DMS 273 treated with DMSO at 0.1 percent for 48 hours (cell line): ENCODE measurements at places on chromosomes 2 and 18.

DNA sequence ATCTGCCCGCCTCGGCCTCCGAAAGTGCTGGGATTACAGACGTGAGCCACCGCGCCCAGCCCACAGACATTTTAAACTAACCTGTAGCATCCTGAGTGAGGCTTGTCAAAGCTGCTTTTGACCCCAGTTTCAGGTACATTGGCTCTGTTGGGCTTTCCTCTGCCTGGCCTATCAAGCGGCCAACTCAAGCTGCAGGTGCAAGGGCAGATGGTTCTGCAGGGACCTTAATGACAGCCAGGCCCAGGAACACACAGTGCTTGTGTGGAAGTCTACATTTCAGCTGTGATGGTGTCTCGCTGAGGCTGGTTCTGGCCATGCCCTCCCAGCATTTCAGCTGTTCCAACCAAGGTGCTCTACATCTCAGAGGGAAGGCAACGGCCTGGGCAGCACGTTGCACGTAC, 18.4 kb downstream of the INPP4A start:
- DNase-seq: no peak

DNA sequence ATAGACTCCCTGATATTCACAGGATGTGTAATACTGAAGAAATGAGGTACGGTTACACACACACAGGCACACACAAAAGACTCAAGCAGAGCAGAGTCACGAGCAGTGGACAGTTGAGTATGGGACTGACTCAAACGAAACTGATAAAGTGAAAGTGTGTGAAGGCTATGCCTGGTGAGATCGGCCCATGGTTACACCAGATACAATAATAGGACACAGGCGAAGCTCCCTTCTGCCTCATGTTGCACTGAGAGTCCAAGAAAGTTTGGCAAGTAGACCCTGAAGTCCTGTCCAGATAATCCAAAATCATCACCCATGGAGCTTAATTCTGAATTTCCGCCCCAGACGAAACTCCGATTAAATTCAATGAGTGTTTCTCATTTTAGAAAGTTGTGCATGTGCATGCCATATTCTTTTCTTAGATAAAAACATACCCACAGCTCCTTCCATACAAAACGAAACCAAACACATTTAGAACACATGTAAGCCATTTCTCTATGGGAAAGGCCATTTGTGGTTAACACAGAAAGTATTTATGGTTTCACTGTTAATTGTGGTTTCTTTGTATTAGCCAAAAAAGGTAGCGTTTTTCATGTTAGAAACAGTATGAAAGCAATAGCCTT, 567.6 kb downstream of the PLCL1 start:
- no peak for DNase-seq

GRCh38 chr2:82320296-82320695, 2015.7 kb upstream of the LRRTM1 start:
- no peak for DNase-seq

DNA sequence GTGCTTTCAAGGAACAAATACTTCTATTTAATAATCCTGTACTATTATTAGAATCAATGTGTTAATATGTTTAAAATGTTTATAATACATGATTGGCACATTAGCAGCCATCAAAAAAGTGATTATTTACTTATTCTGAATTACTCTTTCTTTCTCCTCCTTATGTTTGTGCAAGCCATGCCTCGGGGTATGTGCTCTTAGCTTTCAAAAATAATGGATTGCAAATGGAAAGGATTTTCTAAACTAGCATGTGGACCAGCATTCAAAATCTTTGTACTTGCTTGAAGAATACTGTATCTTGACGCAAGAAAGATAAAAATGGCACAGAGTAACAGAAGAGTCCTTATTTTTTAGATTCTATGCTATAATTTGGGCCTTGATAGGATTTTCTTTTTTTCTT, 156.5 kb downstream of the CDH7 start:
- no peak for DNase-seq

- no peak for DNase-seq
Observed at GRCh38 chr2:2892378-2892777, 485.2 kb downstream of the EIPR1 start.

DNA sequence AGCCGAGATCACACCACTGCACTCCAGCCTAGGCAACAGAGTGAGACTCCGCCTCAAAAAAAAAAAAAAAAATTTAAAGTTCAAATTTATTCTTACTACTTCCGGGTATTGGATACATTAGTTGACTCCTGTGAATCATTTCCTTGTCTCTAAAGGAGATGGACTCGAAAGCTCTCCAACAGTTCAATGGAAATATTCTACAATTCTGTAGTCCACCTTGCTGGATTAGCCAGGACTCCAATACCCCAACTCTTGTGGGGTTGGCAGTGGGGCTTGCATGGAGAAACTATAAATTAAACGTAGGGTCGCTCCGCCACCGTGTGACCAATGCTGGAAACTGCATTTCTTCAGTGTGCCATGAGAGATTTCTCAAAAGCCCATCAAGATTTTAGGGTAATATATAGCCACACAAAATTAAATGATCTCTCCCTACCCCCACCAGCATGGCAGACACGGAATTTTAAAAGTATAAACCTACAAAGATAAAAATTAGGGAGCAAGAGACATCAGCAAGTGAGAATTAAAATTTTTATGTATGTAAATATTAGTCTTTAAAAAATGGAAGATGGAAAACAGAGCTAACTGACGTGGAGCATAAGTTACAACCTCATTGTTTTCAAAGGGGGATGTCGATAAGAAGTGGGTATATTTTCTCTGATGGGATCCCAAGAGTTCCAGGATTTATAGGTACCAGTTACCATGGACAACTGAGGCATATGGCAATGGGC, 27.8 kb upstream of the GAREM2 start:
- no peak for DNase-seq

DNA sequence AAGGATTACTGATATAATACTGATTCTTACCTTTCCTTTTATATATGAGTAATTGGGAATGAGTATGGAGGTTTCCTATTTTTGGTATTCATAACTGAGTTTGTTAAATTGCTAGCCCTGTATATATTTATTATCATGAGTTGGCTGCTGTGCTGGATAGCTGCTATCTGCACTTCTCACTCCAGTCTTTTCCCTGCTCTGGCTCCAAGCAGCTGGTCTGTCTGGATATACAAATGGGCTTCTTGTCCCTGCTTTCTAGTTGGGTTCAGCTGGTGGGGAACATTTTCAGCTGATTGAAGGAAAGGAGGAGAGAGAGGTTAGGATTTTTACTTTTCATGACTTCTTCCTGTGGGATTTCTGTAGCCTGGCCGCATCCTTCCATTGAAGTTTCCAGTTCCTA, 41.2 kb downstream of the AGFG1 start:
- no peak for DNase-seq

- no peak for DNase-seq
Observed at GRCh38 chr18:43877616-43878321, 600.5 kb upstream of the SYT4 start.

- DNase-seq: peak; percentile 47
Observed at GRCh38 chr2:71743995-71744675, 290.8 kb downstream of the DYSF start.

GRCh38 chr18:5389356-5389755, 93.8 kb upstream of the ZBTB14 start:
- no peak for DNase-seq

DNA sequence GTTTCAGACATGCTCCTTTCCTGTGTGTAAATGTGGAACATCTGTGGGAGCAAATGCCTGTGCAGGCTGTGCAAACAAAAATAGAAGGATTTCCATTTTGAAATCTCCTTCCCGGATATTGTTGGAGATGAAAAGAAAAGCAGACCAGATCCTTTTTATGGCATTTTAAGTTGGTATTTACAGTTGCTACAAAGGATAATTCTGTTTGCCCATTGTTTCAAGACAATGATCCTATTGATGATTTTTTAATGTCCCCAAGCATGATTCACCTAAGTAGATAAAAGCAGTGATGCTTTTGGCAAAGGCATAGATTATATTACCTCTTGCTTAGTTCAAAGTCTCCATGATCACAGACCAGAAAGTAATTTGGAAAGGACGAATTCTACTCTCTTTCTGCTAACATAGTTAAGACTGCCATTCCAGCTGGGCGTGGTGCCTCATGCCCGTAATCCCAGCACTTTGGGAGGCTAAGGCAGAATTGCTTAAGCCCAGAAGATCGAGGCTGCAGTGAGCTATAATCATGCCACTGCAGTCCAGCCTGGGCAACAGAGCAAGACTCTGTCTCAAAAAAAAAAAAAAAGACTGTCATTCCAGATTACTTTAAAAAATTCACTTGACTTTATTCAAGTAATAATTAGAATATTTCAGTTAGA, 209.6 kb upstream of the SLC39A10 start:
- no peak for DNase-seq

GRCh38 chr18:46820863-46821262, 64.0 kb upstream of the ST8SIA5 start:
- DNase-seq: no peak

GRCh38 chr2:16430846-16431245, 234.8 kb downstream of the CYRIA start:
- DNase-seq: no peak

GRCh38 chr2:65421432-65421748, 11.0 kb downstream of the SPRED2 start:
- no peak for DNase-seq

DNA sequence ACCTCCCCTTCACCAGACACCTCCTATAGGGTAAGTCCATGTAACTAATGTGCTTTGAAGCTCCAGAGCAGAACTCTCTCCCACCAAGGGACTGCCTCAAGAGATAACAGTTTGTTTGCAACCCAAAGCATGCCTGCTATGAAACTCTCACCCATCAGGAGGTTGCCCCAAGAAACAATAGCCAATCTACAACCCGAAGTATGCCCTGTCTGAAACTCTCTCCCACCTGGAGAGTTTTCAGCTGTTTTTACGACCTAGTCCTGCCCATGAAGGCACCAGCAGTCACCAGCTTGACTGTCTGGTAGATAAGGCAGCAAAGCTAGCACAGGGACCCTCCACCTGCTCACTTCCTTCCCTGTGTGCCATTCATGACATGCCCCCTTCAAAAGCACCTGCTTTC, 533.9 kb upstream of the CRIM1 start:
- no peak for DNase-seq

DNA sequence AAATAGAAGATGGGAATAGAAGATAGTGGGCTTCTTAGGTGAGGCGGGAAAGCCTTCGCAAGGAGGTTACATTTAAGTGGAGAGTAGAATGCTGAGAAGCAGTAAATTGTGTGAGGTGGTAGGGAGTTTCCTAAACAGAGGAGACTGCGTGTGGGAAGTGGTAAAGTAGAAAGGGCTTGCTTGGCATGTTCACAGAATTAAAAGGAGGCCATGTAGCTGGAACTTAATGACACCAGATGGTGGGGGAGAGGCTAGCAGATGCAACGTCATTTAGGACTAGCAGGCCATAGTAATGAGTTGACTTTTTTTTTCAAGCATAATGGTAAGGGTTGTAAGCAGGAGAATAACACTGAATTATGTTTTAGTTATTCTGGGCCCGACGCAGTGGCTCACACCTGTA, 13.0 kb upstream of the RTN4 start:
- peak; percentile 89 for DNase-seq

DNA sequence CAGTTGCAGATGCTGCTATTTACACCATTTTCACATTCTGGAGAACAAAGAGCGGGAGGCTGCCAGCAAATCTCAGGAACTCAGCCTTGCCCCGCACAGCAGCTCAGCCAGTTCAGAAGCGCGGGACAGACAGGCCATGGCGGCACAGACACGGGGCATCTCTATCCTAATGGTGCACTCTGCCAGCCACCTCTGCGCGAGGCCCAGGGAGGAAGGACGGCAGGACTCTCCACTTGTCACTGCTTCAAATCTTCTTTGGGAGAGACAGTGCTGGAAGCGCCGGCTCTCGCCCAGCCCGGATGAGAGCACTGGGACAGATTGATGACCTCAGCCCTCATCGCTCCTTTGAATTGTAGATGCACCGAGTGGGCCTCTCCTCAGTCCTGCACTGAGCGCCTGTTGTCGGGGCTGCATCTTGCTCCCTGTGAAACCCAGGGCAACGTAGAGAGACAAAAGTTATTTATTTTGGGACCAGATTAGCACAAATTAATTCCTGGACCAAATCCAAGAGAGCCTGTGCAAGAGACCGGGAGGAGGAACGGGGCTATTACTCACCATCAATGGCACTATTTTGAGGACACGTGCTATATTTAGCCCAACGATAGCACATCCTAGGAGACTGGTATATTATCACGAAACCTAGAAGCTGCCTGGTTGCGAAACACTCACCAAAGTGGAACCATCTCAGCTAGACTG, 211.4 kb upstream of the SMIM21 start:
- DNase-seq: no peak

DNA sequence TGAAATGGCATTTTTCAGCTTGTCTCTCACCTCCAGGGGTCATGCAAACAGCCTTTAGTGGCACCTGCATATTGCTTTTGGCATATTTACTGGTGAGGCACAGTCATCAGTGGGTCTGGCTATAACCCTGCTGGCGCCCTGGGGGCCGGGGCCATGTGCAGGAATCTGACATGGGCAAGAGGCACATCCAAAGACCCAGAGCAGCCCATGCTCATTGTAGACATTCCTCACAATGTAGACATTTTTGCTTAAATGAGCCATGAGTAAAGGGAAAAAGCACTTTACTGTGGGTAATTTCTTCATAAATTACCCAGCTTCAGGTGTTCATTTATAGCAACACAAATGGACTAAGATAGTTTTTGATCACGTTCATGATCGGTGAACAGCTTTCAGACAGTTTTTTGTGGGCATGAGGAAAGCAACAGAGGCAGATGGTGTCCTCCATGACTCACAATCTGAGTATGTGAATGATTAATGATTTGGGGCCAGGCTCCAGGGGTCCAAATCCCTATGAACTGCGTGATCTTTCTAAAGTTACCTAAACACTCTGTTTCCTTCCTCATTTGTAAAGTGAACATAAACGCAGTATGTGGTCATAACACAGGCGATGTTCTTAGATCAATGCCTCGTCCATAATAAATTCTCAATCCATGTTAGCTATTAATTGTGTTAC, 85.8 kb downstream of the LIPG start:
- DNase-seq: peak; percentile 48

- DNase-seq: no peak
Observed at GRCh38 chr2:232376713-232377112, 1.8 kb upstream of the ALPP start.

- no peak for DNase-seq
Observed at GRCh38 chr18:1559563-1559962, 654.9 kb downstream of the ADCYAP1 start.

DNA sequence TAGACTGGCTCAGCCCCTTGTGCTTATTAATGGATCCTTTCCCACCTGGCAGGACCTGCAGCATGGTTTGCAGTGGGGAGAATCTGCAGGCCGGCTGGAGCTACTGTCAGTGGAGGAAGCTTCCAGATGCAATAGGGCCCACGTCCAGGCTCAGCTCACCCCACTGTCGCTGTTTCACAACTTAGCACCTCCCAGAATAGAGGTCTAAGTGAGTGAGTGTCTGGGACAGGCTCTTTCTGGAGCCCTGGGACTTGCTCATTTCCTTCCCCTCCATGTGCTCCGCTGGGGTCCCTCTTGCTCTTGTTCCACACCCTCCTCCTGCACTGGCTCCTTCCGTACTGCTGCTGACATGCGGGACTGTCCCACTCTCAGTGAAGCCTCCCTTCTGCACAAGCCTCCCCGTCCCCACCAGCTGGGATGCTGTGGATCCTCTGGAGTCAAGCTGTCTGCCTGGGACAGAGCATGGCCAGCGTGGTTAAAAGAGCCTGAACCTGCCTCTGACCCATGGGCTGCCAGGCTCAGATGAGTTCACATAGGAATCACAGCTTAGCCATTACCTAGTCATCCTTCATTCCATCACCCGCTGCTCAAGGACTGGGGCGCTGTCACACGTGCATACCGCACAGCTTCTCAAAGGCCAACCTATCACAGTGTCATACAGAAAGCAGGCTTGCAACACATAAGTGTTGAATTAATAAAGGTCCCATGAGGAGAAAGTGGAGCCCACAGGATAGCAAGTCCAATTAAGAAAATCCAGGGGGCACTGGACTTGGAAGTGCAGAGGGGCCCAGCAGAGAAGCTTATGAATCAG, 135.9 kb downstream of the ACKR3 start:
- no peak for DNase-seq

- DNase-seq: no peak
Observed at GRCh38 chr18:79567481-79568147, 112.0 kb upstream of the CTDP1 start.
